ENCODE measurements at places on chromosomes 5 and 9.
A peak's percentile ranks its signal among the peaks of the same experiment; 100 is the strongest.

DNA sequence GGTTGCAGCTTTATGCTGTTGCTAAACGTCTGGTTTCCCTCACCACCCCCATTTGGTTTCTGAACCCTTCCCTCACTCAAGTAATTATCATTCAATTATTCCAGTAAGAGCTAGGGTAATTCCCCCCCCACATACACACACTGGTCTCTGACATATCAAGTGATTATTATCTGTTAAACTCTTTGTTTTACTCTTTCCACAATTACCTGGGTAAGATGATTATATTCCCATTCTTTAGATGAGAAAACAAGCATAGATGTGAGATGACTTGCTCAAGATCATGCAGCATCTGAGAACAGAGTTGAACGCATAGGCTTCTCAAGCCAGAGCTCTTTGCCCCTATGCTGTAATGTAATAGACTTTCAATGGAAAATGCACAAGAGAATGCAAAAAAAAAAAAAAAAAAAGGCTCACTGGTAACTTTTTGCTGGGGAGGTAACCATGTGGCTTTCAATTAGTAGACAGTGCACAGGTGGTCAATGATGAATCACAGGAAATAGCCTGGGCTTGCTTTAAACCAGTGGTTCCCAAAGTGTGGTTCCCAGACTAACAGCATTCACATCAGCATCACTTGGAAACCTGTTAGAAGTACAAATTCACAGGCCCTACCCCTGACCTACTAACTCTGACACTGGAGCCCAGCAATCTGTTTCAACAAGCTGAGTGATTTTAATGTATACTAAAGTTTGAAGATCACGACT is 87.6 kb downstream of the PIK3R1 start:
- DNase-seq = peak; percentile 24

DNA sequence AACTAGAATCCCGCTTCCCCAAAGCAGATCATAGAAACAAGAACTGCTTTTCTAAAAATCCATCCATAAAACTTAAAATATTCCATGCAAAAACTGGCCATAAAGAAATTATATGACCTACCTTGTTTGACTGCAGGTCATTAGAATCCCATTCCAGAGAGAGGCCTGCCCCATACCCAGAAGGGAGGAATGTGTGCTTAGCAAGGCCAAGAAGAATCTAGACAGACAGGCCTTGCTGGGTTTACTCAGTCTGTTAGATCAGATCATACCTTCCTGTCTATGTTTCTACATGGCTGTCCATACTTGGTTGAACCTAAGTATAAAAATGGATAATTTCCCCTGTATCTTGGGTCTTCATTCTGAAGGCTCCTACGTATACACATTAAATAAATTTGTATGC is 358.8 kb upstream of the TRPC7 start:
- no peak for DNase-seq

DNA sequence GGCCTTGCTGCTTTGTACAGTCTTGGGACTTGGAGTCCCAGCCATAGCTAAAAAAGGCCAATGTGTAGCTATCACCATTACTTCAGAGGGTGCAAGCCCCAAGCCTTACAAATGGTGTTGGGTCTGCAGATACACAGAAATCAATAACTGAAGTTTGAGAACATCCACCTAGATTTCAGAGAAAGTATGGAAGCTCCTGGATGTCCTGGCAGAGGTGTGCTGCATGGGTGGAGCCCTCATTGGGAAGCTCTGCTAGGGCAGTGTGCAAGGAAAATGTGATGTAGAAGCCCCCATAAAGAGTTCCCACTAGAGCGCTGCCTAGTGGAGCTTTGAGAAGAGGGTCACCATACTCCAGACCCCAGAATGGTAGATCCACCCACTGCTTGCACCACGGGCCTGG is 626.7 kb upstream of the COX7C start:
- DNase-seq = no peak

DNA sequence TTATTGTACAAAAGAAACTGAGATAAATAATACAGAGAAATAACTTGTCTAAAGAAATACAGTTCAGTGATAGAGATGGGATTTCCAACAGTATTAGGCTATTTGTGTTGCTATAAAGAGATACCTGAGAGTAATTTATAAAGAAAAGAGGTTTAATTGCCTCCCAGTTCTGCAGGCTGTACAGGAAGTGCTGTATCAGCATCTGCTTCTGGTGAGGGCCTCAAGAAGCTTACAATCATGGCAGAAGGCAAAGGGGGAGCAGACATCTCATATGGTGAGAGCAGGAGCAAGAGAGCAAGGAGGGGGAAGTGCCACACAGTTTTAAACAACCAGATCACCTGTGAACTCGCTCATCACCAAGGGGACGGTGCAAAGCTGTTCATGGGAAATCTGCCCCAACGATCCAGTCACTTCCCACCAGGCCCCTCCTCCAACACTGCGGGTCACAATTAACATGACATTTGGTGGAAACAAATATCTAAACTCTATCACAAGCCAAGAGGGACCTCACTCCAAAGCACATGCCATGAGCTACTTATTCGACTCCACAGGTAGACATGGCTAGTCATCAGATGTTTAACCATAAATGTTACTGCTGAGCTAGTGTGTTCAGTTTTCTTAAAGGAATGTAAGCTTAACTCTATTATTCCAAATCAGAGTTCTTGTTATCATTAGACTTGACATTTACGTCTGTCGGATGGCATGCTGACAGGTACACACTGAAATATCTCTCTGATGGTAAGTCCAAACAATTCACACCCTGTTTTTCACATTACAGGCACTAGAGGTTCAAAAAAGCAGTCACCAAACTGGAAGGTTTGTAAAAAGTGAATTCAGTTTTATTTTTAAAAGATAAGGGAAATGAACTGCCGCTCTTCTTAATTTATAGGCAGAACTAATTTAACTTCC is 82.2 kb downstream of the AUH start:
- no peak for DNase-seq

DNA sequence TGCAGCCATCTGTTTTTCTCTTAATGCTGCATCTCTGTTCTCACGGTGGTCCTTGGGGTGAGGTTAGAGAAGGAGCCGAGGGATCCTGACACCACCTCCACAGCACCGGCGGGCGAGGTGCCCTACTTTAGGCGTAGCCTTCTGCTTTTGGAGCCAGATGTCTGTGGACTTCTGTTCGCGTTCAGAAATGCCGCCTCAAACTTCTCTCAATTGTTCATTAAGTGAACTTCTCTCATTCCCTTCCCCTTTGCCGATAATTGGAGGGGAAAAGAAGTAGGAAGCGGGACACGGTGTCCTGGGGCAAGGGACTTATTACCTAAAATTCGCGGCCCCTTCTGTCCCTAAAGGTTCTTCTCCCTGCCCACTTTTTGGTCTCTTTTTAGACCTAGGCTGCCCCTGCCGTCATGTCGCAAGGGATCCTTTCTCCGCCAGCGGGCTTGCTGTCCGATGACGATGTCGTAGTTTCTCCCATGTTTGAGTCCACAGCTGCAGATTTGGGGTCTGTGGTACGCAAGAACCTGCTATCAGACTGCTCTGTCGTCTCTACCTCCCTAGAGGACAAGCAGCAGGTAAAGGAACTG is 455 bp downstream of the KIF20A start:
- DNase-seq = no peak

GRCh38 chr9:111023128-111023527 is 15.1 kb downstream of the LPAR1 start:
- DNase-seq = no peak

- no peak for DNase-seq
Measured at GRCh38 chr5:29882036-29882435, 1311.5 kb upstream of the CDH6 start.

DNA sequence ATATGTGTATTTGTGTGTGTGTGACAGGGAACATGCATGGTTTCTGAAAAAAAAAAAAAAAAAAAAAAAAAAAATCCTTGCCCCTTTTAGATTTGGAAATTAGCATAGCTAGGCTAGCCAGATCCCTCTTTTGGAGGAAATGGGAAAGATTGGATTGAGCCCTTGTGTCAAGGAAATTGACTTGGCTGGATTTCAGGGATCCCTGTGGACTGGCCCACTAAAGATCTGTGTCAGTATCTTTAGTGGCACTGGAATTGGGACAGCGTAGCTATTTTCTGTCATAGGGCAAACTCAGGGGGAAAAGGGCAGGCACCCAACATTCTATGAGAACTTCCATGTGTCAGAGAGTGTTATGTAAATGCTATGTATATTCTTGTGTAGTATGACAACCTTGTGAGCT is 35.4 kb downstream of the SH3GL2 start:
- DNase-seq = no peak

DNA sequence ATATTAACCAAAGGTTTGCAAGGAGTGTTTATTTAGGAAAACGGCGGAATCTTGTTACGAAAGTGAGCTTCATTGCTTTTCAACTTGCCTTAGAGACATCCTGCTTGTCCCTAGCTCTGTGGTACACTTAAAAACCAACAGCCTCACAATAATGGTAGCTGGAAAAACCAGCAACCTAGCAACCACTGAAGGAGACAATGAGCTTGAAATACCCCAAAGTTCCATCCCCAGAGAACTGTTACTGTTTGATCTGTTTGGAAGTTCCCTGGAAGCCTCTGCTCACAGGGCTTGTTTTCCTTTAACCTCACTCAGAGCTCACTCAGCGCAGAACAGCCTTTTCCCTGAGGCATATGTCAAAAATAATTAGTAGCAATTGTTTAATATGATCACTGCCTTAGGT is 43.2 kb downstream of the SH3TC2 start:
- no peak for DNase-seq

DNA sequence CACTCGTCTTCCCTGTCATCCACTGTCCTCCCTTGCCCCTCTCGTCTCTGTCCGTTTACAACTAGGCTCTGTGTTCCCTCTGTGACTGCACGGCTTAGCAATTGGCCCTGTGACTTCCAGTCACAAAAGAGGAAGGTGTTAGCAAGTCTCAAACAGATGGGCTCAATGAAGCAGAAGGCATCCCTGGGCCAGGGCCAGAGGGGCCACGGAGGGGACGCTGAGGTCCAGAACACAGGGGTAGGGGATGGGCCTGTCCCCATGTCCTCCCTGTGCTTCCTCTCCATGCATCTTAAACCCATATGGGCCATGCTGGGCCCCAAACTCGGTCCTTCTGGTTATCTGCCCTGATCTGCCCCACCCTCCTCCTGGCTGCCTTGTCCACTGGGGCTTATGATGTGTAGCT is at the start of gene CD72:
Gene CD72, minus strand, starts transcription at position 89 of the 403 bp plus-strand sequence. CDS start 110 bp downstream, outside the sequence.
- no peak for DNase-seq

DNA sequence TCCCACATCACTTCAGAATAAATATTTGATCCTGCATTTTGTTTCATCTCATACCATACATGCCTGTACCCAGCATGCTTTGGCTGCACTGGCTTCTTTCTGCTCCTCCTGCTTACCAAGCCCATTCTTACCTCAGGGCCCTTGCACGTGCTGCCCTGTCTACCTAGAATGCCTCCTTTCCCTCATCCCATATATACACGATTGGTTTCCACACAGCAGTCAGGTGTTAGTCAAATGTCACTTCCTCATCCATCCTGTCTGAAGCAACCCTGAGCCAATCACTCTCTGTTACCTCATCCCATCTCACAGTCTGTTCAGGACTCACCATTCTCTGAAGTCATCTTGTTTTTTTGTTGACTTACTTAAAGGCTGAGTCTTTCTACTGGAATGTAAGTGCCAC is 30.3 kb downstream of the CAST start:
- peak; percentile 22 for DNase-seq

DNA sequence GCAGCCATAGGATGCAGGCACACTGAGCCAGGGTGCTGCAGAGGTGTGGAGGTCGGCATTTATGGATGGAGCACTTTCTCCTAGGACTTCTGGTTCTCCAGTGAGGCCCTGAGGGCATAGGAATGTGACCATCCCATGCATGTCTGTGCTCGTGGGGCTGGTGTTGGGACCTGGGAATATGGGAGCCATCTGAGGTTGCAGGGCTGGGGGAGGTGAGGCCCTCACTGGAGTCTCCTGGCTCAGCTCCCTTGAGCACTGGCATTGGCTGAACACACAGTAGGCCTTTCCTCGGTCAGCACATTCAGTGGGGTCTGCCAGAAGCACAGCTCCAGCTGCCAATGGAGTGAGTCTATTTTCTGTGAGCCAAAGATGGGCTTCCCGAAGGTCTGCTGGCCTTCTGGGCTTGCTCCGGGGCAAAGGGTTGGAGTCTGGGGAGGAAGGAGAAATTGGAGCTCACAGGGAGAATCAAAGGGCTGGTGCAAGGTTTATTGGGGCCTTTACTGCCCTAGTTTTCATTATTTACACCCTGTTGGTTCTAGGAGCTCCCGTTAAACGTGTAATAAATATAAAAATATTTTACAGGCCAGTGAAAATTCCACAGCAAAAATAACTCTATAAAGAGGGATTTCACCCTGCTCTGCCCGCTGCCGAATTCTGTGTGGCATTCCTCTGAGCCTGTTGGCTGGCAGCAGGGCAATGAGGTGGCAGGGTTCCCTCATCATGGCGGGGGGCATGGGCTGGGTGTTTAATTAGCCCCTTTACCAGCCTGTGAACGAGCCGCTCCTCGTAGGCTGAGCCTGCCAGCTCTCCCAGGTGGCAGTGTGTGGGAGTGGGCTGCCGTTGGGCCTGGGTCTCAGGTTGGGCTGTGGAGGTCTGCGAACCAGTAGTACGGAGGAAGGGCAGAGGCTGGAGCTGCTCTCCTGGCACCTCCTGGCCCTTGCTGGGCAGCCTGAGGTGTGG is 31.6 kb upstream of the PITX1 start:
- no peak for DNase-seq

DNA sequence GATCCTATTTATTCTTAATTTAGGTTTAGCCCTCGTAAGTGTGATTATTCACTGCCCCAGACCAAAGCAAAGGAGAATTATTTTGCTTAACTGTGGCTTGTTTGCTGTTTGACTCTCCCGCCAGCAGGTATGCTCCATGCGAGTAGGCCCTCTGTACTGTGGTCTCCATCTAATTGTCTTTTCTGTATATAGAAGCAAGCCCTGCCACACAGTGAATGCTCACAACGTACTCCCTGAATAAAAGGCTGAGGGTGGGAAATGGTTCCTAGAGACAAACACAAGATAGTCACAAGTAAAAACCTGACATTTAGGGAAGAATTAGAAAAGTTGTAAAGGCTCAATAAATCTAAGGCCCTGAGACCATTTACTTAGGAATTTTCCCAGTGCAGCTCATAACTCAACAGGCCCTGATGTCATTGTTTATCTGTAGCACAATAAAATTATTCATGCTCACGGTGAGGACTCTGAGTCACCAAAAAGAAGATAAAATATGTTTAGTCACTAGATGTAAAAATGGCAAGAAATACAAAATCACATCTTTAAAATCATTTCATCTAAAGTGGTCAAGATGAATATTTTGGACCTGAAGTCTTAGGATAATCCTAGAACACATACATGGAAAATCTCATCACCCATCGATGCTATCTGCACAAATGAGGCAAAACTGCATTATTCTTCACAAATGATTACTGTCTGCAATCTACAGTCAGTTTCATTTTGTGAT is 473.2 kb downstream of the ENC1 start:
- peak; percentile 83 for DNase-seq

- DNase-seq = no peak
Measured at GRCh38 chr9:105238302-105238701, 6.1 kb upstream of the SLC44A1 start.

- peak; percentile 59 for DNase-seq
Measured at GRCh38 chr5:126514131-126514557, 80.9 kb downstream of the ALDH7A1 start.

DNA sequence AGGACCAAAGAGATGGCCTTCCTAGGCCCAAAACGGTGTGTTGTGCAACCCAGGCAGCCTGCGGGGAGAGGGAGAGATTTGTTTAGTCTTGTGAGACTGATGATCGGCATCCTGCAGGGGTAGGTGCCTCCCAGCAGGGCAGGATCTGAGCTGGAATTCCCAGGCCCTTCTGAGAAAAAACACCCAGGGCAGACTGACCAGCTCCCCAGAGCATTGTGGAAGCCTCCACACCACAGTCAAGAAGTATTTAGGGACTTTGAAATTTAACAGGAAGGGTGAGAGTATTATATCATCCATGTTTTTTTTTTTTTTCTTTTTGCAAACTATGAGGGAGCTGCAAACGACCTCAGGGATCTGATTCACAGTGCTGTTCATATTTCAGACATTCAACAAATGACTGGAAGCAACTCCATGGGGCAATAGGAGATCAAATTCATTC is 104.5 kb upstream of the LHFPL2 start:
- peak; percentile 66 for DNase-seq
